ENCODE measurements at places on chromosomes 4 and X.

DNA sequence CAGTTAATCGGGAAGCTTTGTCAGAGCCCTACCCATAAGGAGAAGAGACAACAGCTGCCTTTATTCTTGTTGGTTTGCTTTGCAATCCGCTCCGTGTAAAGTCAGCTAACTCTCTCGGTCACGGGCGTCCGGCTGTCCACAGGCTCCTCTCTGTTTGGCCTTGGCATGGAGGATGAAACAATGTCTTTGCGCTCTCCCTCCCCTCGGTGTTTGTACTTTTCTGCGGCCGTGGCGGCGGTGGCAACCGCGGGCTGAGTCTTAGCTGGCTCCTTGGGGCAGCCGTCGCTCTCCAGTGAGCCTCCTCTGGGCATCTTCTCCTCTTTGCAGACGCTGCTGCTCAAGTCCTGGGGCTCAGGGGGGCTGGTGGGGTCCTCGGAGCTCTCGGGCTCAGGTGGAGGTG, 10.6 kb upstream of the IRAK1 start:
- DNase-seq = no peak

DNA sequence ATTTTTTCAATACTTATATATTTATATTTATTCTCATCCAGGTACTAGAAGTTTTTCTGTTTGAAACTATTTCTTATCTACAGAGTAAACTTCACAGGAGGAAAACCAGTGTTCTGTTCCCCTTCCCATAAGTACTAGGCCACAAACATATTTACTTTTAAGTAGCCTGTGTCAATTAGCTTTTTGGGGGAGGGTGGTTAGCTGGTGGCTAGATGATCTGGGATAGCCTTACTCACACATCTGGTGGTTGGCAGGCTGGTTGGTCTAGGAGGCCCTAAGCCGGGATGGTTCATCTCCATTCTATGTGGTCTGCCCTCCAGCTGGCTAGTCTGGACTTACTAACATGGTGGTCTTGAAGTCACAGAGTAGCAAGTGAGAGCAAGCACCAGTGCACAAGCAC, 6.2 kb downstream of the JADE3 start:
- no peak for DNase-seq

DNA sequence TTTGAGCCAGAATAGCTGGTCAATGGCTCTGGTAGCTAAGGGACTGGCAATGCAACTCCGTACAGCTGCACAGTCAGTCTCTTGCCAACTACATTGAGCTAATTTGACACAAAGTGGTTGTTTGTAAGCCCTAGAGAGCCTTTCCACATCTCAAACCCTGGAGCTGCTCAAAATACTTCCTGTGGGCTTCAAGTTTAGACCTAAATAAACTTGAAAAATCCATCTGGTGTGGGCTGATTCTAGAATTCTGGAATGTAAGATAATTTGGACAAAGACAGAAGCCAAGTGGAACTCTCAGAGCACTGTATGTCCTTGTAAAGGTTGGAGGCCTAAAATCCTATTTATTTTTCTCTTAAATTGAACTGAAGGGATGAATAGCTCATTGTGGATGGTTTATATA, 380.8 kb downstream of the SPRY1 start:
- DNase-seq = no peak

DNA sequence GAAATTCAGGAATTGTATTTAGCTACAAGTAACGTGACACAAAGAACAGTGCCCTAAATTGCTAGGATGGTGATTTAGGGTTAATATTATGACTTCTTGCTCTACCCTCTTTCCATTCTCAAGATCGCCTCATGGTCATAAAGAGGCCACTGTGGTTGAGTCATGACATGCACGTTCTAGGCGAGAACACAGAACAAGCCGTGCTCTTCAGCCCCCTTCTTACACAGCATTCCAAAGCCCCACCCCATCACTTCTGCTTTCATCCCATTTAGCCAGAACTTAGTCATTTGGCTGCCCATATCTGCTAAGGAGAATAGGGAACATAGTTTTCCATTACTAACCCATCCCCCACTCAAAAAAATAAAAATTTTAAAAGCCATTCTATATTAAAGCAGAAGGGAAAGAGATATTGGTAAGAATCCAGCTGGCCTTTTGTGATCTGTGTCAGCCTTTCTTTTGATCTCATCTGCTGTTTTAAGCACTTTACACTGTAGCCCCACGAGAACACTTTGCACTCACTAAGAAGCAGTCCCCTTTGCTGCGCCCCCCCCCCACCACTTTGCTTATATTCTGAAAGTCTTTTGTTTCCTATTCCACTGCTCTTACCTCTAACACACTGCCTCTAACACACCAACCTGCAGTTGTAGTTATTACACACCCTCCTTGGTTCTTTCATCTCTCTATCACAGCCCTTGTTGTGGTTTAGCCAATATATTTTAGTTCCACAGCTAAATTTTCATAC, 28.4 kb downstream of the NPNT start:
- no peak for DNase-seq
